ENCODE measurements at places on chromosomes 4 and X. TPM values are rescaled to one million over a fixed set of nuclear protein-coding genes. Genes with fewer than 3 reads are reported as not detected.

Gene CORIN
- 0.07 TPM for polyA plus RNA-seq

Gene CITED1
- not detected for polyA plus RNA-seq

Gene TCEANC
- 9.0 TPM for polyA plus RNA-seq

Gene HDX
- 0.87 TPM for polyA plus RNA-seq

Gene KLF8
- polyA plus RNA-seq, result 0.54 TPM

Gene POU4F2
- polyA plus RNA-seq, result not detected

Gene NEXMIF
- 0.82 TPM for polyA plus RNA-seq

Gene VEGFD
- not detected for polyA plus RNA-seq

Gene IGSF1
- polyA plus RNA-seq, result not detected

Gene MGAT4D
- polyA plus RNA-seq, result not detected

Gene GLOD5
- polyA plus RNA-seq, result not detected

Gene BEX2
- 126 TPM for polyA plus RNA-seq

Gene CXorf49
- polyA plus RNA-seq, result not detected
